ENCODE measurements at places on chromosomes 6 and 20.

GRCh38 chr6:120764312-120764711 lies 570.0 kb downstream of the TBC1D32 start:
- no peak for DNase-seq

- no peak for DNase-seq
These were observed 360.6 kb upstream of the RUNX2 start for GRCh38 chr6:44967481-44967880.

DNA sequence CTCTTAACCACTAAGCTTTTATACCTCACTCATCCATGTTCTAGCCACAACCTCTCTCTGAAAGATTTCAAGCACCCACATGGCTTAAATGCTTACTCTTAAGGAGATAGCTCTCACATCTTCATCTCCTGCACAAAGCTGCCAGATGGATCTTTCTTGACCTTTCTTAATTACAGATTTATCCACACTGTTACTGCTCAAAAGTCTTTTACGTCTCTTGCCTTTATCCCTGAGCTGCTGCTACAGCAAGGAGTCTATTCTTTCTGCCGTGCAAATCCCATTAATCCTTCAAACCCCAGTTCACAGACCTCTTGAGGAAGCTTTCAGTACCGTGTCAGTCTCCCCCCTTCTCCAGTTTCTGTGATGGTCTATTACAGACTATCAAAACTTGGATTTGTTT lies 54.6 kb downstream of the B4GALT5 start:
- DNase-seq = no peak

DNA sequence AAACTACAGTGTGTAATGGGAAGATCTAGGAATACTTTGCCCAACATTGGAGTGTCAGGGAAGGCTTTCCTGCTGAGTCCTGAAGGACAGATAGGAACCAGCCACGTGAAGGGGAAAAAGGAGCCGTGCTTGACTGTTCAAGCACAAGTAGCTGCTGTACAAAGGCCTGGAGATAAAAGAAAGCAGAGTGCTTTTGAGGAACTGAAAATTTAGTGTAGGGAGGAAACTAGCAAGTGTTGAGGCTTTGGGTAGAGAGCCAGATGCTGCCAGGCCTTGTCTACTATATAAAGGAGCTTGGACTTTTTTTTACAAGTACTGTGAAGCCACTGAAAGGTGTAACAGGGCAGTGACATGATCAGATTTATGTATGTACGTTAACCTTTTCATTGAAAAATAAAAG lies 39.0 kb downstream of the DSE start:
- no peak for DNase-seq

DNA sequence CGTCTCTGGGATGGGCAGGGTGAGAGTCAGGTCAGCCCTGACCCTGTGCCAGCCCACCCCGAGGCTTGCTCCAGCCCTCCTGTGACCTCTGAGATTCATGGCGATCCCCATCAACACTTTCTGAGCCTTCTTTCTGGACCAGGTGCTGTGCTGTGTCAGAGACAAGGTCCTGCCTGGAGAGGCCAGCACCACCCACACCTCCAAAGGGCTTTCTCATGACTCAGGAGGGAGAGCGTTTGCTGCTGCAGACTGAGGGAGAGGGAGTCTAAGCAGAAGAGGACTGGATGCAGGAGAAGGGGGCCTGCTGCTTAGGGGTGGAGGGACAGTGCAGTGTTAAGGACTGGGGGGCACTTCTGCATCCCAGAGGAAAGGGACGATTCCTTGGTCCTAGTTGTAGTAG lies 193.5 kb downstream of the LRFN2 start:
- DNase-seq = no peak

DNA sequence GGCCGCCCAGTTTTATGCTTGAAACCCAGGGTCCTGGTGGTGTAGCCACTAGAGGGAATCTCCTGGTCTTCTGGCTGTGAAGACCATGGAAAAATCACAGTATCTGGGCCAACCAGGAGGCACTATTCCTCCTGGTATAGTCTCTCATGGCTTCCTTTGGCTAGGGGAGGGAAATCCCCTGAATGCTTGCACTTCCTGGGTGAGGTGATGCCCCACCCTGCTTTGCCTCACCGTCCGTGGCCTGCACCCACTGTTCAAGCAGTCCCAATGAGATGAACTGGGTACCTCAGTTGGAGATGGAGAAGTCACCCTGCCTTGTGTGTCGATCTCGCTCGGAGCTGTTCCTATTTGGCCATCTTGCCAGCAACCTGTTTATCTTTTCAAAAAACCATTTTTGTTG lies 10.1 kb upstream of the ZNF337 start:
- DNase-seq = no peak

DNA sequence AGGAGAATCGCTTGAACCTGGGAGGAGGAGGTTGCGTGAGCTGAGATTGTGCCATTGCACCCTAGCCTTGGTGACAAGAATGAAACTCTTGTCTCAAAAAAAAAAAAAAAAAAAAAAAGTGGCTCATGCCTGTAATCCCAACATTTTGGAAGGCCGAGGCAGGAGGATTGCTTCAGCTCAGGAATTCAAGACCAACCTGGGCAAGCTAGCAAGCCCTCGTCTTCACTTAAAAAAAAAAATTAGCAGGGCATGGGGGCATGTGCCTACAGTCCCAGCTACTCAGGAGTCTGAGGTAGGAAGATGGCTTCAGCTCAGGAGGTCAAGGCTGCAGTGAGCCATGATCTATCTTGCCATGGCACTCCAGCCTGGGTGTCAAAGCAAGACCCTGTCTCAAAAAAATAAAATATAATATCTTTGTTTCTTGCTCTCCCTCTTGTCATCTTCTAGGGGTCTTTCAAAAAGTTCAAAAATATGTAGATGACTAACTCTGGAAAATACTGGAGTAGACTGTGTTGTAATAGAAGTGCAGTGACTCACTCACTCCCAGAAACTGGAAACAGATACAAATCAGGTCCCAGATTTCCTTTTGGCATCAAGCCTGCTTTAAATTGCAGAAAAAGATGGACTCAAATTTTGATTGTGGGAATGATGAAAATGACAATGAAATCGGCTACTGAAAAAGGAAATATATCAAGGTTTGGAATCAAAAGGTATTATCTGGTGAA lies 2.8 kb upstream of the GINM1 start:
- no peak for DNase-seq

DNA sequence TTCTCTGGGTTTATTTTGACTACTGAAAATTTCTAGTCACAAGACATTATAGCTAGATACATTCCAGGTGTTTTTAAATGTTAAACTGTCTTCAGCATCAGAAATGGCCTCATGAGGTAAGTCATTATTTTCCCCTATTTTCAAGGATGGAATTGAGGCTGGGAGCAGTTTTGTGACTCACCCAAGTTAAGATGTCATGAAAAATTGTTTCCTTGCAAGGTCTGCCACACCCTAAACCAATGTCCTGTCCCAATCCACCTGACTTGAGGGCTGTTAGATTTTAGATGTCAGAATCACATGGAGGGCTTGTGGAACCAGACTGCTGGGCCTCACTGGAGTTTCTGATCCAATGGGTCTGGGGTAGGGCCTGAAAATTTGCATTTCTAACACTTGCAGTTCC lies 16.9 kb downstream of the SLC22A3 start:
- no peak for DNase-seq

- peak; percentile 8 for DNase-seq
These were observed 145.6 kb upstream of the MANEA start for GRCh38 chr6:95431637-95432228.

- no peak for DNase-seq
These were observed 99.1 kb upstream of the ISM1 start for GRCh38 chr20:13121840-13122515.

- DNase-seq = no peak
These were observed 22.2 kb downstream of the SERPINB6 start for GRCh38 chr6:2949121-2949520.

DNA sequence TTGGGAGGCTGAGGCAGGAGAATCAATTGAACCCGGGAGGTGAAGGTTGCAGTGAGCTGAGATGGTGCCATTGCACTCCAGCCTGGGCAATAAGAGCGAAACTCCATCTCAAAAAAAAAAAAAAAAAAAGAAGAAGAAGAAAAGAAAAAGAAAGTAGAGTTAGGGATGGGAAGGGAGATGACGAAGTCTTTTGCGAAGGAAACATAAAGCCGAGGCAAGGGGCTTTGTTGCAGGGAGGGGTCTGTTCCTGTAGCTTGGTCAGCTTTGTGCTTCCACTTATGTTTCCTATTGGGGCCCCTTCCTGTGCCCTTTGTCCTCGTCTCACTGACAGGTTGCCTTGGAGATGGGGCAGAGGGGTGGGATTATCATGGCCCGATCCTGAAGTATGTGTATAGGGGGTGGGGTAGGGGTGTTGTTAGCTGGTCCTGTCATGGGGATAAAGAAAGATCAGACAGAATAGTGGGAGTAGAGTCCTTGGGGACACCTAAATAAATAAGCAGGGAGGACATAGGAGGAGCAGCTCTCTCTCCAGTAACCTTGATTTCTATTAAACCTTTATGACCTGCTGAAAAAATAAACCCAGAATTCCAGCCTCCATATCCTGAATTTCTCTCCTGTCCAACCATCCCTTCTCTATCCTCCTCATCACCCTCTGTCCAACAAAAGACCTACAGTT lies 1.1 kb upstream of the CLIC1 start:
- no peak for DNase-seq

Data from stimulated activated CD4-positive, alpha-beta T cell treated with anti-CD3 and anti-CD28 coated beads, Interleukin-4, amount 100 ng/mL, for 48 hours (primary cell).